Adipocyte (in vitro differentiated cells): ENCODE measurements at places on chromosomes 1 and 21.
A peak's percentile ranks its signal among the peaks of the same experiment; 100 is the strongest.

DNA sequence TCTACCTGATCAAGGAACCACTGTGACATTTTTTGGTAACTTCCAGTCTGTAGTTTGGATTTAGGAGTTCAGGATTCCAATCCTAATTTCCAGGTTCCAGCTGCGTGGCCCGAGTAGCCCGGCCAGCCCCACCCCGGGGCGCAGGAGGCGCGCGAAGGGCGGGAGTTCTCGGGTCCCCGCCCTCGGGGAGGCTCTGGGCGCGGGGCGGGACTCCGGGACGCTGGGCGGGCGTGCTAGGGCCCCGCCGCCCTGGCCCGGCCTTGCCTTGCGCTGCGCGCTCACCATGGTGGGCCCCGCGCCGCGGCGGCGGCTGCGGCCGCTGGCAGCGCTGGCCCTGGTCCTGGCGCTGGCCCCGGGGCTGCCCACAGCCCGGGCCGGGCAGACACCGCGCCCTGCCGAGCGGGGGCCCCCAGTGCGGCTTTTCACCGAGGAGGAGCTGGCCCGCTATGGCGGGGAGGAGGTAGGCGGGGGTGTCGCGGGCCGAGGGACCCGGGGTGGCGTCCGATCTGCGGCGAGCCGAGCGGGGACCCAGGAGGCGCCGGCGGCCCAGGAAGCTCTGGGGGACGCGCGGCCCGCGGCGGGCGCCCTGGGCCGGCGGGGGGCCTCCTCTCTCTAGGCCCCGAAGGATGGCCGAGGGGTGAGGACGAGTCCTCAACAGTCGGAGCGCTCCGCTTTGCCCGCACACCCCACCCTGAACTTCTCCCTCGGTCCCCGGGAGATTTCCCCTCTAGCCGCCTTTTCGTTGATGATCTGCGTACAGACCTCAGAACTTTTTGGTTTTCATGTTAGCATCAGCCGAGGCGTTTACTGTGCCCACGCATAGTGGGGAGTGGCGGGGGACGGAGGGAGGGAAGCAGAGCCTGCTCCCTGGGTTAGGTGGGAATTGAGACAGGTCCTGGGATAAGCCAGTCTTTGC is at the start of gene NENF:
Gene NENF, plus strand, starts transcription at position 260 of the 916 bp plus-strand sequence. Its CDS starts 24 bp downstream, at position 284.
- DNase-seq = peak; percentile 96

- peak; percentile 70 for DNase-seq
Measured at GRCh38 chr21:33762803-33763581, 120.7 kb downstream of the ITSN1 start.

DNA sequence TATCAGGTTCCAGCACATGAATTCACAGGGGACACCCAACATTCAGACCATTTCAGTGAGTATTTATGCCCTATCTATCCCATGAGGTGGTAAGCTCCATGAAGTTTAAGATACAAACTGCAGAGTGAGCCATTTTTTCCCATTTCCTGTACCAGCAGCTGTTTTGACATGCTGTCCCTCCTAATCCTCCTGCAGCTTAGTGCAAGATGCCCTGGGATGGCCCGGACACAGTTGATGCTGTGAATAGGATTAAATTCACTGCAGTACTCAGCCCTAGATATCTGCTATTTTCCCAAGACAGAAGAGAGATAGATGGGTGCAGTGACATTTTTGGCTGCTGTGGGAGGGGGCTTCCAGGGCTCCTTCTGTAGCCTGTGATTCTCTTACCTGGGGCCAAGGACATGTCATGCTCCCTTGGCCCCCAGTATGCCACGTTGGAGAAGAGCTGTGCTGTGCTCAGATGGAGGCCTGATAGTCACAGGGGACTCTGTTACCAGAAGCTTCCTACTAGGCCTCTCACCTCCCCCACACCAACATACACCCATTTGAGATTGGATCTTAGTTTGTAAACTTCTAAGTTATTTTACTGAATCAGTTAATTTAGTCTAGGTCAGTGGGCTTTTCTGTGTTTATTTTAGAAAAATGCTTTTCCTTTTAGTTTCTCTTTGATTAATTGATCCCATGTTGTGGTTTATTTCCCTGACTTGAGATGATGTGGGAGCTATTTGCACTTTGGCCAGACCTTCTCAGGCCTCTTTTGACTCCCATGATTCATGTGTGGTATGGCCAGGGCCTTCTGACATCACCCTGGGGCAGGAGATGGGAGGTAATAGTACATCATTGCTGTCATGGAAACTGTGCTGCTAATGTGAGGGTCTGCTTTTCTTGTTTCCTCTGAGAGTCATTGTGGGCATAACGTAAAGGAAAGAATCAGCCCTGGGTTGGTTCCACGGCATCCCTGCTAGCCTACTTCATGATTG is 92.6 kb downstream of the ST3GAL3 start:
- DNase-seq = peak; percentile 70

DNA sequence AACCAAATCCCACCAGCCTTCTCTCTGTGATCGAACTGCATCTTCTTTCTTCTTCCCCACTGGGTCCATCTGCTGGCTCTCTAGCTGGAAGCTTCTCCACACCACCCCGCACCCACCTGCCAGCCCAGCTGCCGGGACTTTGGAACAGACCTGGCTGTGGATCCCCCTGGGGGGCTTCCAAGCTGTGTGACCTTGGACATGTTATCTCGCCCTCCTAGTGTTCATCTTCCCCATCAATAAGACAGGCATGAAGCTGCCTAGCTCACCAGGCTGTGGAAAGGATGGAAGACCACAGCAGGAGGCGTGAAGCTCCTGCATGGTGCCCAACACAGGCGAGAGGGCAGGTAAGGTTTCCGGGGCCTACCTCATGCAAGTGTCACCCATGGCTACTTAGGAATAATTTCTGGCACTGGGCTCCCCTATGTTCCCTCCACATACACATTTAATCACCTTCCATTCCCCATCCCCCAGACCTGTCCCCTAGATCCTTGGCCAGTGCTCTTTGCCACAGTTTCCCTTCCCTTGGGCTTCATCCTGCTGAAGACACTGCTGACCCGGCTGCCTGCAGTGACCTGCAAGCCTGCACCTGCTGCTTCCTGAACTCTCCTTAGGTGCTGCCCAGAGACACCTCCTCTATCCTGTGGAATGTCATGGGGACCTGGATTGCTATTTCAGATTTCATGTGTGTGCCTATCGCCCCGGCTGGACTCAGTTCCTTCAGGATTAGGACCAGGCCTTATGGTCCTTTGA is 13.2 kb upstream of the C2CD2 start:
- DNase-seq = no peak

DNA sequence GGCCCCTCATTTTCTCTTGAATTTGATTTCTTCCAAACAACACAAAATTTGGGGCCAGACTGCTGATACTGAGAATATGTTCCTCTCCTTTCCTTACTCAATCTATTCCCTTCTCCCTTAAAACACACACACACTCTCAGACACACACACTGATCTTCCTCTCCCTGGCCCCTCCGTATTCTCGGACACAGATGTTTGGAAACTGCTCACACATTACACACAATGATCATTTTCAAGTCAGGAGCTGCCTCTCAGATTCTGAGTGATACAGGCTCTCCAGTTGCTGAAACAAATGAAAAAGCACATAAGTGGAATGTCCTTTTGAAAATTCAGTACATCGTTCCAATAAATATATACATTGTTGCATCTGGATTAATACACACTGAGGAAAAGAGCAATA is 161.3 kb downstream of the CLEC20A start:
- no peak for DNase-seq

GRCh38 chr1:115412286-115412685 is 74.2 kb upstream of the NGF start:
- DNase-seq = no peak
